ENCODE measurements at places on chromosomes 6 and 20.

- DNase-seq = no peak
Observed at GRCh38 chr6:43950051-43950605, 177.1 kb downstream of the MRPL14 start.

- no peak for DNase-seq
Observed at GRCh38 chr6:166408936-166409755, 26.4 kb upstream of the MPC1 start.

GRCh38 chr6:11092668-11093375, 812 bp upstream of the SMIM13 start:
- DNase-seq = no peak

DNA sequence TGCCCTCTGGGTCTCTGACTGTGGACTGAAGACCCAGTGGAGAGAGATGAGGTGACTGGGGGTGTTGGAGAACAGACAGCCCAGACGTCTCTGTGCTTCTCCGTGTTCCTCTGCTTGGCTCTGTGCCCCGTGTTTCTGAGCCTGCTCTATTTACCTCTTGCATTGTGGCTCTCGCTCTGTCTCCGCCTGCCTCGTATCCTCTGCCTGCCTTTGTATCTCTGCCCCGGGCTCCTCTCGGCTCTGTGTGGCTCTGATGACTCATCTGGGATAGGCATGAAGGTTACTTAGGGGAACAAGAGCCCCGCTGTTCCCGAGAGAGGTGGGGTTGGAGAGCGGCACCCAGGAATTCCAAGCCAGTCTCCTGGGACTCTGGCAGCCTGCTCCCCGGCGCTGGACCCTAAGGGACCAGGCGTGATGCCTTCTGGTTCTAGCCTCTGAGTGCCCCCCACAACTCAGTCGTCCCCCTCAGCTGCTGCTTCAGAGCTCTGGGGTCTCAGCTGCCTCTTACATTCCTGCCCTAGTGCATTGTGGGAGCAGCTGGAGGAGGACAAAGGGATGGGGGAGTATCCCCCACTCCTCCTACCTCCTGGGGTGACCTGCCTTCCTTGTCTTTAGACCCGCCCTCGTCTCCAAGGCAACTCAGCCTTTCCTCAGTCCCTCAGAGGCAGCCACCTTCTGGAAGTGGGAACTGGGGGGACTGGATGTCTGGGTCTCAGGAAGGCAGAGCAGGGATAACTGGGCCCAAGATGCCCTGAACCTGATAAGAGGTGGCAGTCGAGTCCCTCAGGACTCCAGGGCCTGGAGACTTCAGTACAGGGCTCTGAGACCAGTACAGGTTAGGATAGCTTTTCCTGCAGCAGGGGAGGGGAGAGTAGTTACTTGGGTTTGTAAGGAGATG, 1.9 kb downstream of the DDR1 start:
- DNase-seq = no peak
